NCI-H774 (cell line): ENCODE measurements at places on chromosomes 3 and 15.

DNA sequence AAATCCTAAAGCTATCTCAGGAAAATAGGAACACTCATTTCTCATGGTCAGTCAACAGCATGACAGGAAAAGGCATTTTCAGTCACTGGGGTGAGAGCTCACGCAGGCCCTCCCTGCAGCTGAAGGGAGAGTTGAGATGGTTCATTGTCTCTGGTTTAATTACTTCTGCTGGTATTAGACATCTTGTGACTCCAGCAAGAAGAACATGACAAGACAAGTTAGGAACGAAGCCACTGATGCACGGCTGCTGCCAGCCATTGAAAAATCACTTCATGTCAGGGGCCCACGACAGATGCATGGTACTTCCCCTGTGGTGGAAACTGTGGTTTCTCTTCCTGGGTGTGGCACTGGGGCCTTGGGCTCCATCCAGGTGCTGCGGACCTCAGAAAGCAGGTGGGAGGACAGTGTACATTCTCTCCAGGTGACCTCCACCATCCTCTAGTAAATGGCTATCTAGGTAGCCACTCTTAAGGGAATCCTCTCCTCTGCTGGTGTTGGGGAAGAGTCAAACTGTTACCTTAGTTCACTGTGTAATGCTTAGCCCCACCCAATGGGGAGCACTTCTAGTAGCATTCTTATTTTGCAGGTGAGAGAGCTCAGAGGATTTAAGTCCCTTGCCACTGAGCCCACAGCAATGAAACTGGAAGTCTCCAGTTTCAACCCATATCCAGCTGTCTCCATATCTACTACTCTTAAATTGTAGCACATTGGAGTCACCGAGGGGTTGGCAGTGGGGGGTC is 274.2 kb downstream of the LRTM1 start:
- DNase-seq: no peak

GRCh38 chr15:41501931-41502794 is 8.5 kb downstream of the ITPKA start:
- no peak for DNase-seq

DNA sequence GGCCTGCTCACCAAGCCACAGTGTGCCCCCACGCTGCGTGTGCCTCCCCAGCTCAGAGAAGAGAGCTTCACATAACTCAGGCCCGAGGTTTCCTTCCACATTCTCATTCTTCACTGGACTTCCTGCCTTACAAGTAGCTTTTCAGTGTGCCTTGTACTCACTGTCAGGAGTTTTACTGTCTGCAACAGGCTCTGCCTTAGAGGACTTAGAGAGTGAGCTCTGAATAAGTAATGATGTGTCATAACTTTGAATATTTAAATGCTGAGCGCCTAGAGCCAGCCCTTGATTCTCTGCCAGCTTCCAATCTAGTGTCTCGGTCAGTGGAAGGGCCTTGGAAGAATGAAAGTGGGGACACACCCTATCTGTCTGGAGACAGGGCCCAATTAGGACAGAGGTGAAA is 41.8 kb downstream of the ITGB5 start:
- no peak for DNase-seq

DNA sequence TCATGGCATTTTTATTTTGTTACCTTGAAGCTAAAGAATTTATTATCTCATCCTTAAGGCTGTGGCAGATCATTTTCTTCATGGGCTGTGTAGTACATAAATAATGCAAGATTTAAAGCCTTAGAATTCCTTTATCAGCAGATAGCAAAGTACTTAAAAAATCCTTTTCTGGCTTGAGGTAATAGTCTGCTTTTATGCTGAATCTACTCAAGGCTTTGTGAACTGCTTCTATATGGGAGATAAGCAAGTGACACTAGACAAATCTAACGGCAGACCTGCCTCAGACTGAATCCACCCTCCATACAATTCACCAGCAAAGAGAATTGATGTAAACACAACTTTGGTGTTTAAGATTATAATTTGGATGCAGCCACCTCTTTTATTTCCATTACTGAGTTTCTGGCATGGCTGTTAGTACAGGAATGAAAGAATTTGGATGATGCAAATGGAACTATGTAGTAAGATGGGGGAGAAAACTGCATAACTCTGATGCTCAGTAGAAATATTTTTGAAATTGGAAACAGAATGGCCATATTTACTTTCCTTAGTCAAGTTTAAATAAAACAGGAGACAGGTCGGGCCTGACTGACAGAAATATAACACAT is 1121.5 kb downstream of the NAALADL2 start:
- DNase-seq: no peak

GRCh38 chr15:68508485-68509189 is 70.2 kb upstream of the CORO2B start:
- no peak for DNase-seq

DNA sequence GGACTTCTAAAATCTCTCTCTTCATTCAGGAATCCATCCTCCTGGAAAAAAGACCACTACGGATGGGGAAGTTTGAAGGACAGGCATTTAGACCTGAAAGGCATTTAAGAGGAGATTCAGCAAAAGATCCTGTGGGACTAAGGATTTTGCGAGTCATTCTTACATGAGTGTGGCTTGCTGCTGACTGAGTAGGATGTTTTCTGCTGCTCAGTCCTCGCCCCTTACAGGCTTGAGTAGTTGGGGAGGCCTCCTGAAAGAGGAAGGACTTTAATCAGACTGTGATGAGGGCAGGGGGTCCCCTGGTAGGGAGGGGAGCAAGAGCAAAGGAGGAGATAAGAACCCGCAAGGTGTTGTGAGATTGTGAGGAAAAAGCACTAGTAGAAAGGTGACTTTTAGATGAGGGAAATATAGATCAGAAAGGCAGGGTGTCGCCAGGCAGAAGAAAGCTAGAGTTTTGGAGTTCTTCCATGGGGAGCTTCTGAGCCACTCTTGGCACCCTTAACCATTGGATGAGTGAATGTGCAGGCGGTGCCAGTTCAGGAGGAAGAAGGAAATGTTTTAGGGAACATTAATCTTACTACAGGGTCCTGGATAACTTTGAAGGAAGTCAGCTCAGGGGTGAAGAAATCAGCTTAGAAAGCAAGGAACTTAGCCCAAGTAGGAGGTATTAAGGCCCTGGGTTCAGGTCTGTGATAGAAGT is 171.1 kb downstream of the RORA start:
- no peak for DNase-seq

DNA sequence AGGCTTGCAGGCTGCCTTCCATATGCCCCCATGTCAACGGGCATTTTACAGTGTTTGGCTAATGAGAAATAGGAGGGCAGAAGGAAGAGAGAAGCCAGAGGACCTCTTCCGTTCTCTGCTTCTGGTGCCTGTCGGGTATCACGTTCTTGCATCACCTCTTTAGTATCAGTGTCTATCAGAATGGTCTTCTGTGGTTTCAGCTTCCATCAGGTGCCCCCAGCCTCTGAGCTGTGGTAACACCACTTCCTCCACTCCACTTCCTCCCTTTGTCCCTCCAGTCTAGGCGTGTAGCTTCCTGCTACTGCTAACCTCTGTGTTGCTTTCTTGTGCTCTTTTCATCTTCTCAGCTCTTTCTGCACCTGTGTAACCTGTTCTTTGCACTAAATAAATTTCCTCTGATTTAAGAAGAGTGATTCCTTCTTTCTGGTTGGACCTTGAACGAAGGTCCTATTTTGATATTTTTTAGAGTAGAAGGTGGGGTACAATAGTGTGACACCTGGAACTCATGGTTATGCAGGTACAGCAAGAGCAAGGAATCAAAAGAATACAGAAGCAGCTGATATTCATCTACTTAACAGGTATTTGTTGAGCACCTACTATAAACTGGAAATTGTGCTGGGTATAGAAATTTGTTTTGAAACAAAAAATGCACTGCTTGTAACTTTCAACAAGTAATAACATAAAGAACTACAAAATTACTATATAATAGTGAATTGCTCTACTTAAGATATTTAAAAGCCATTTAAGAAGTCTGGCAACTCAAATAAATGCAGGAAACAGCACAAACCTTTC is 27.4 kb upstream of the FOXB1 start:
- no peak for DNase-seq

GRCh38 chr3:71728632-71729342 is 3.6 kb upstream of the EIF4E3 start:
- DNase-seq: no peak

GRCh38 chr3:194869482-194870169 is 183.9 kb downstream of the FAM43A start:
- no peak for DNase-seq
